ENCODE measurements at places on chromosomes 3 and 15.

DNA sequence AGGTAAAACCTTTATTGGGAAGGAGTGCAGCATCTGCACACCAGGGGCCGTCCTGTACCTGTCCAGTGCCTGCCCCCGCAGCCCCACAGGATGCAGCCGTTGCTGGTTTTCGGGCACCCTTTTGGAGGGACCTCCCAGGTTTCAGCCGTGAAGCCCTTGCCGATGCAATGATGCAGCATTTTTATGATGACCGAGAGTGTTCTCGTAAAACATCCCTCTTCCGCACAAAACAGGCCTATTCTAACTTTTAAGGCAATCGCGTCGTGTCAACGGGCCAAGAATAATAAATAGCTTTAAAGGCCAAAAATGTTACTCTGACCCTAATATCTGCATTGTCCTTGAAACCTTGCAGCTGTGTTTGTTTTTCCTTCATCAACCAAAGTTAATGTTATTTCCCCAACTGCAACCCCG lies 126.1 kb downstream of the LRRK1 start:
- no peak for DNase-seq

- DNase-seq = no peak
Measured at GRCh38 chr15:45573961-45574629, 13.1 kb upstream of the BLOC1S6 start.

- no peak for DNase-seq
Measured at GRCh38 chr3:117692416-117692995, 982.9 kb downstream of the TUSC7 start.

- no peak for DNase-seq
Measured at GRCh38 chr3:14520149-14520548, 20.0 kb downstream of the GRIP2 start.

- DNase-seq = no peak
Measured at GRCh38 chr15:73601451-73602445, 31.4 kb downstream of the NPTN start.

DNA sequence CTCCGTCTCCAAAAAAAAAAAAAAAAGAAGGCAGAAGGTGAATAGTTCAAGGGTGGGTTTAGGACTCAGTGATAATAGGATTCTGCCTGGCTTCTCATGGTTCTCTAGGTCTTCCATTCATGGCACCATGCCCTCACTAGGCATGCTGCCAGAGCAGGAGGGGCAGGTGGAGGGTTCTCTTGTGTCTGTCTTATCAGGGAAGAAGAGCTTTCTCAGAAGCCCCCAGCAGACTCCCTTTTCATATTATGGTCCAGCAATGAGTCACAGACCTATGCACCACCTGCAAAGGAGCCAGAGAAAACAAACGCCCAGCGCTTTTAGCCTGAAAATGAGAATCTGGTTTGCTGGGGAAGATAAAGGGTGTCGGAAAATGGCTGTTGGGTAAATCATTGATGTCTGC lies 3.0 kb downstream of the CCR2 start:
- DNase-seq = no peak

DNA sequence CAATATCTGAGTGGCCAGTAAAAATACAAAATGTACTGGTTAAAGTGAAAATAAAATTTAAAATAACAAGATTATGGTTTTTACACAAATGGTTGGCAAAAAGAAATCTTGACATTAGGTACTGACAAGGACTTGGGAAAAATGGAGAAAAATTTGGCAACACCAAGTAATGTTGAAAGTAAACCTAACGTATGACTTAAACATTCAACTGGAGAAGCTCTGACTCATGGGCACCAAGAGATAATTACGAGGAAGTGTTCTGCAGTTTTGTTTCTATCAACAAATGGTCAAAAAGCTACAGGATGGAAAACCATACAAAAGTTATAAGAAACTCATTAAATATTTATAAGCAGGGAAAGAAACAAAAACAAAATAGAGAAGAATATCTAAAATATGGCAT lies 177.7 kb downstream of the ZNF385D start:
- no peak for DNase-seq

DNA sequence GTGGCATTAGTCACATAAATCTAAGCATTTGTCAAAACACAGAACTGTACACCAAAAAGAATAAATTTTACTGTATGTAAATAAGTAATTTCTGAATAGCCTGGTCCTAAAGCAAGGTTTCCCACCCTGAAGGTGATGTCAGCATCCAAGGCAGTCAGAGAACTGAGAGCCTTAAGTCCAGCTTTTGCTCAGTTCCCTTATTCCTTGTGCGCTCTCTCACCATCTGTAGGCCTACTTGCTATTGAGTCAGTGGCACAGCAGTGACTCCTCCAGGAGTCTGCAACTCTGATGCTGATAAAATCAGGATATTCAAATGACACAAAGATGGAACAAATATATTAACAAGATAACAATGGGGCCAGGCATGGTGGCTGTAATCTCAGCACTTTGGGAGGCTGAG lies 22.3 kb downstream of the VPS39 start:
- no peak for DNase-seq

GRCh38 chr3:61828880-61829721 lies 267.7 kb downstream of the PTPRG start:
- DNase-seq = no peak

DNA sequence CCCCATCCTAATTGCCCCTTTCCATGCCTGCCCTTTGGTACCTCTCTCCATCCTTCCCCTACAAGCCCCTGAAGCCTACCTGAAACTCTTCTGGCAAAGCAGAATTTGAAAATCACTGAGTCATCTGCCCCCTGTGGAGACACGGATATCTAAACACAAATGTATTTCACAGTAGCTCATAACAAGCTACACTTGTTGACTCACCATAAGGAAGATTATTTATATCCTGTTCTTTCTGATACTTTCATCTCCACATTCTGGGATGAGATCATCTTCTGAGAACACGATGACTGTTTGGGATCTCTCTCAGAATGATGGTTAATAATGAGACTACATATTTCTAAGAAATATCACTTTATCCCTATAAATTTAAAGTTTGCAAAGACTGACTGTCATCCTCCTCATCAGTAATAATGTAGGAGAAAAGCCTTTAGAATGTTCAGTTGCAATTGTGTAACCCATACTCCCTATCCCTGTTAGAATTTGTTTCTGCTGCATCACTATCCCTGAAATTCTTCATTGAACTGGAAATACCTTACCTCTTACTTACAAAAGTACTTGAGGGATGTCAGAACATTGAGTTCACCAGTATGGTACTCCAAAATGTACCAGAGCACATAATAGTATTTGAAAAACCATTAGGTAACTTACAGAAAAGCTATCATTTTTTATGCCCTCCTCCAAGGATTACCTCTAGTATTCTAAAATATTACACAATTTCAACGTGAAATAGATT lies 116.1 kb upstream of the IL12A start:
- no peak for DNase-seq

DNA sequence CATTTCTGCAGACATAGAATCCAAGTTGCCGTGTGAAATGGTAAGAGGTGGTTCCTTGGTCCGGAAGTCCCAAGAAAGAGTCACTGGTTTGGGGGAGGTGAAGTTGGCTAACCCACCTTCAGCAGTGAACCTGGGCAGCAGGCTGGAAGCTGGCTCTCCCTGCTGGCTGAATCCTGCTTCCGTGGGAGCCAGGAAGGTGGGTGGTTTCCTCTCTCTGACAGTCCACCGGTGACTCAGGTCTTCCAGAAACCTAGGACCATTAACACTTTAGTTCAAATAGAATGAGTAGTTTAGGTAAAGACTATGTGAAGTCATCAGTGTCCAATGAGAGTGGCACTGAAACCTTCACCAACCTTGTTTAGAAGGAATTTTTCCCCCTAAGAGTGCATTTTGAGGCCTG lies 87.4 kb upstream of the CACNA2D3 start:
- DNase-seq = no peak

DNA sequence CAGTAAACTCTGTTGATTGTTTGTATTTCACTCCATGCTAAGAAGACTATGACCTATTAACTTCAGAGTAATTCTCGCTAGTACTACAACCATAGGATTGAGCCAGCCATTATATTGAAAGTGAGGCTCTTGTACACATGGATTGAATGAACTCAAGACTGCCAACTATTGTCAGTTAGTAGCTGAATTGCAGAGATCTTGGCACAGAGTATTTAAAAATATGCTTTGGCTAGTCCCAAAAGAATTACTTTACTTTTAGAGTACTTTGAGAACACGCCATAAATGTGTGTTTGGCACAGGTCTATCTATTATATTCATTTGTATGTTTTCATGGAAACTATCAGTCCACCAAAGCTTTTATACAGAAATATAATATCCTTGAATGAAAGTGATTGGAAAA lies 226.7 kb upstream of the DCBLD2 start:
- no peak for DNase-seq

DNA sequence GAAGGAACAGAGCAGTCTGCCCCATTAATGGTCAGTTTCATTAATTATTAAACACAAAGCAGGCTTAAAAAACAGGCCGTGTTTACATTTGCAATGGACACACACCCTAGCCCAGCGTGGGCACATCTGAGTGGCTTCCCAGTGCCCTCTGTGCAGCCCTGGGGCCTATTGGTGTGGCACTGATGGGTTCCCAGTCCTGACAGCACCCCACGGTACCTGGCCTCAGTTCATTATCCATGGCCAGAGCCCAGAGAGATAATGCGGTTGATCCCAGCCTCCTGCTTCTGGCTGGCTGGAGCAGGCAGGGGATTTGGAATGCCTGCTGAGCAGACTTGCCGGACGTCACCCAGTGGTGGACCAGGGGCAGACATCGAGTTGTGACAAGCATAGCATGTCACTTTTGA lies 110.5 kb upstream of the ABHD17C start:
- no peak for DNase-seq

GRCh38 chr3:105351821-105352220 lies 14.9 kb upstream of the ALCAM start:
- DNase-seq = no peak

- DNase-seq = no peak
Measured at GRCh38 chr15:67146234-67146633, 80.8 kb downstream of the SMAD3 start.

DNA sequence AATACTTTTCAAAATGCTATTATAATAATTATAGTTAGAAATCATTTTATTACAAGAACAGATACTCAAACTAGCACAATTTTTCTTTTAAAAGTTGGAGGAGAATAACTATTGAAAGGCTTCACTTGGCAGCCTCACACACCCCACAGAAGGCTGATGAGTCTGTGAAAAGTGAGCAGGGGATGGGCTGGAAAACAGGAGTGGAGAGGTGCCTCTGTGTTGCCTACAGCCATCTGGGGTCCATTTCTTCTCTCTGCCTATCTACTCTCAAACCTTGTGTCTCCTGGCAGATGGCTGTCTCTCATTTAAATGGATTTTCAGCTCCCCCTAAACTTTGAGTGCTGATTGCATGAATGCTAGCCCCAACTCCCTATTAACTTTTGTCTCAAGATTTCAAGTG lies 230.8 kb downstream of the CLSTN2 start:
- DNase-seq = no peak

- no peak for DNase-seq
Measured at GRCh38 chr3:101091489-101091888, 98.3 kb upstream of the ABI3BP start.

GRCh38 chr3:37387462-37387861 lies 213.1 kb upstream of the LRRFIP2 start:
- DNase-seq = no peak

- no peak for DNase-seq
Measured at GRCh38 chr15:100681335-100681746, 79.0 kb downstream of the ASB7 start.

- DNase-seq = no peak
Measured at GRCh38 chr15:85326291-85326690, 54.1 kb upstream of the AKAP13 start.

- DNase-seq = no peak
Measured at GRCh38 chr15:70866982-70867641, 13.2 kb upstream of the LARP6 start.

DNA sequence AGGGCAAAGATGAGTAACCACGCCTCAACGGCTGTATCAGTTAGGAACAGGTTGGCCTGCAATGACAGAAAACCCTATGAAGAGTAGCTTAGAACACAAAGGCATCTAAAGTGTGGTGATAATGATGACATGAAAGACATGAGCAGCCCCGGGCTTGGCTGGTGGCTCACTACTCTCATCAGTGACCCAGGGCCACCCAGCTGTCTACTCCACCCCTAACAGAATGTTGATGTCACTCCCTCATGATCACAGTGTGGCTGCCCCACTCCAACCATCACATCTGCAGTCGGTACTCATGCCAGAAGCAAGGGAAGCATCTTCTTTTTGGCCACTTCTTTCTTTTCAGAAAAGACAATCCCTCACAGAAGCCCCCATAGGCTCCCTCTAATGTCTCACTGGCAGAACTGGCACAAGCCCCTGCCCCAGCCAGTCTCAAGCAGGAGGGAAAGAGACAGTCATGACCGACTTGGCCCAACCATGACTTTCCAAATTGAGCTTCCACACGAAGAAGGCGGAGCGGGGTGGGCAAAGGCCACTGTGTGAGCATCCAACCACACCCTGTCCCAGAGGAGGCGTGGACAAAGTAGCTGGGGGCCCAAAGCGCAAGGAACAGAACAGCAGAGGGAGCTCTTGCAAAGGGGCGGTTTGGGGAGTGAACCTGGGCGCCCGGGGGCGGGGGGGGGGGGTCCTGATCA lies 72.0 kb upstream of the IQSEC1 start:
- DNase-seq = no peak

- DNase-seq = no peak
Measured at GRCh38 chr3:118813472-118813871, 221.2 kb downstream of the IGSF11 start.

- no peak for DNase-seq
Measured at GRCh38 chr15:85477061-85477460, 96.7 kb downstream of the AKAP13 start.

- no peak for DNase-seq
Measured at GRCh38 chr3:187281191-187281714, 10.3 kb downstream of the MASP1 start.

- no peak for DNase-seq
Measured at GRCh38 chr3:100963041-100963440, 30.2 kb downstream of the ABI3BP start.

DNA sequence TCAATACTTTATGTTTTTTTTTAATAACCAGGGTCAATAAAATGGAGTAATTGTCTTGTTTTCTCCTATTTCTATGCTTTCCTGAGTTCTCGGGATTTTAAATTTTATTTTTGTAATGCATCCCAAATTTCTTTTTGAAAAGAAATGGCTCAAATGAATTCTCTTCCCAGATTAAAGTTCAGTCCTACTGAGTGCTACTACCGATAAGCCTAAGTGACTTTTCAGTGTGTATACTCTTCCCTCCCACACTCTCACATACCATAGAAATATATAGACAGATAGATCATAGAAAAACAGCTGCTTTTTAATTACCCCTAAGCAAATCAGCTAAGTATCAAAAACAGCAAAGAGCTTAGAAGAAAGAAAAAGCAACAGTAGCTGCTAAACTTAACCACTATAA lies 1.5 kb downstream of the SERPINI1 start:
- no peak for DNase-seq

GRCh38 chr3:99969136-99969535 lies 145.2 kb downstream of the FILIP1L start:
- DNase-seq = no peak

DNA sequence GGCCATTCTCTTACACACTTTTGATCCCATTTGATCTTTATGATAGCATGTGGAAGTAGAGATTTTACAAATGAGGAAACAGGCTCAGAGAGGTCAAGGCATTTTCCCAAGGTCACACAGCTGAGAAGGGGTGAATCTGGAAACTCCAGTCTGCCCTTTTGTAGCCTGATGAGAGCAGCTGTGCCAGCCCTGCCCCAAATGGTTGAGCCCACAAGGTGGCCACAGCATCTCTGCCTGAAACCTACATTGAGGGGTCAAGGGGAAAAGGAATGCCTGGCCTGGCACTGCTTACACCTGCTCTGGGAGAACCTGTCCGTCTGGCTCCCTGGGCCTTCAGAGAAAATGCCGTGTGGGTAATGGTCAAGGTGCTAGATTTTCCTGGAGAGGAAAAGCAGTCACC lies 200.2 kb upstream of the LINGO1 start:
- DNase-seq = no peak

Data from stimulated activated CD8-positive, alpha-beta memory T cell treated with anti-CD3 and anti-CD28 coated beads, Interleukin-2, amount 100 ng/mL, for 1 hour (primary cell).